Left forelimb (tissue), 1 donor: ENCODE measurements at places on chromosomes 1 and 21.

GRCh38 chr1:8395433-8395866 is 77.5 kb downstream of the SLC45A1 start:
- DNase-seq, result no peak

GRCh38 chr1:109539676-109540075 is at the start of gene GPR61:
TSS of gene GPR61 (plus strand) at chr1:109539872. CDS start at chr1:109543023, 3,151 bp downstream.
- DNase-seq, result no peak

DNA sequence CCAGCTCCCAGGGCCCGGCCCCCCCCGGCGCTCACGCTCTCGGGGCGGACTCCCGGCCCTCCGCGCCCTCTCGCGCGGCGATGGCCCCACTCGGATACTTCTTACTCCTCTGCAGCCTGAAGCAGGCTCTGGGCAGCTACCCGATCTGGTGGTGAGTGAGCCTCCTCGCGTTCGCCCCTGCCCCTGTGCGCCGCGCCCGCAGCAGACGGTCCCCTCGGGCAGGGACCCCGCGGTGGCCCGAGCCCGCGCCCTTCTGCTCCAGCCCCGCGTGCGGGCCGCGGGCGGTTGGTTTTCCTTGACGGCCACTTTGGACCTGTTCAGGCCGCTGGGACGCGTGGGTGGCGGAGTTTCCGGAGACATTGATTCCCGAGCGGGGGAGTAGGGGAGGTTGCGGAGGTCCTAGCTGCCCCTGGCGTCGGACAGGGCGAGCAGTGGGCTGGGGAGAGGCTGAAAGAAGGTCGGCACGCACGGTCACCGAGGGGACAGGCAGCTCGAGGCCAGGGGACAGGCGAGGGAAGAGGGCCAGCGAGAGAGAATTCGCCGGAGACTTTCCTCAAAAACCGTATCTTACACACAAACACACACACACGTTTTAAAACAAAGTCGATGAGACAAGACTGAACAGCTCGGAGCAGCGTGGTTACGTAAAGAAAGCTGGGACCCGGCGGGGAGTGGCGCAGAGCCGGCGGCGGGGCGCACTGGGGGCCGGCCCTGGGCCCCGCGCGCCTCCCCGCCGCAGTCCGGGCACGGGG is 427 bp downstream of the WNT3A start:
- DNase-seq, result peak; percentile 60

- no peak for DNase-seq
These were observed 2.0 kb downstream of the PCP4 start for GRCh38 chr21:39869141-39869818.

DNA sequence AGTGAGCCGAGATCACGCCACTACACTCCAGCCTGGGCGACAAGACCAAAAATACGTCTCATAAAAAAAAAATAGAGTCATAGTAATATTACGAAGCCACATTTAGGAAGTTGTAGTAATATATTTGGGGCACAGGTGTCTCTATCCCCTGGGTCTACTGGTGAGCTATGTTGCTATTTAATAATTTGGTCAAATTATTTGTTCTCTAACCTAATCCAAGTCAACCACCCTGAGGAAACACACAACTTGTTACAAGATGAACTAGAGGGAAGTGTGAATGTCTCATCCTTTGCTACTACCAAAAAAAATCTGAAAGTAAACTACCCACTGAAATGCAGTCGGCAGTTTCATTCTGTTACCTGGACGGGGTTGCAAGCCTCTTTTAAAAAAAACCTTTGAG is 35.3 kb downstream of the RGS8 start:
- DNase-seq, result no peak
